ENCODE measurements at places on chromosomes 5 and 9. TPM values are rescaled to one million over a fixed set of nuclear protein-coding genes. Genes with fewer than 3 reads are reported as not detected.

GRCh38 chr5:14708551-14708950, 44.0 kb downstream of the OTULIN start:
- no peak for DNase-seq

The OBP2A gene
- not detected for polyA plus RNA-seq

- DNase-seq = no peak
These were observed 94.9 kb upstream of the RANBP3L start for GRCh38 chr5:36396640-36397039.

- DNase-seq = no peak
These were observed 1.7 kb downstream of the SLC1A3 start for GRCh38 chr5:36607838-36608783.

The PLAA gene
- polyA plus RNA-seq = 30.9 TPM

DNA sequence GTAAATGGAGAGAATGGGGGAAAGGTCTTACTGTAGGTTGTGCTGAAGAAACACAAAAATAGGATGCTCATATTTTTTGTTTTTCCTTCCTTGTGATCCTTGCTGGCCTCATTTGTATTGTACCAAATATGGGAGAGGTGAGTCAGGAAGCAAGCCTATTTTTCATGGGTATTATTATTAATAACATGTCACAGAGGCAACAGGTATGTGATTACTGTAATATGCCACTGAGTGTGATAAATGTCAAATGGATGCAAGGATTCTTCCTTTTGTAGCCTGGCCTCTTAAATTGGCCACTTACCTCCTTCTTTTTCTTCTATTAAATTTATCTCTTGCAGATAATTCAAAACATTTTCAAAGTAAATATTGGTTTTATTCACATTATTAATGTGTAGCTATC, 10.2 kb downstream of the LECT2 start:
- no peak for DNase-seq

DNA sequence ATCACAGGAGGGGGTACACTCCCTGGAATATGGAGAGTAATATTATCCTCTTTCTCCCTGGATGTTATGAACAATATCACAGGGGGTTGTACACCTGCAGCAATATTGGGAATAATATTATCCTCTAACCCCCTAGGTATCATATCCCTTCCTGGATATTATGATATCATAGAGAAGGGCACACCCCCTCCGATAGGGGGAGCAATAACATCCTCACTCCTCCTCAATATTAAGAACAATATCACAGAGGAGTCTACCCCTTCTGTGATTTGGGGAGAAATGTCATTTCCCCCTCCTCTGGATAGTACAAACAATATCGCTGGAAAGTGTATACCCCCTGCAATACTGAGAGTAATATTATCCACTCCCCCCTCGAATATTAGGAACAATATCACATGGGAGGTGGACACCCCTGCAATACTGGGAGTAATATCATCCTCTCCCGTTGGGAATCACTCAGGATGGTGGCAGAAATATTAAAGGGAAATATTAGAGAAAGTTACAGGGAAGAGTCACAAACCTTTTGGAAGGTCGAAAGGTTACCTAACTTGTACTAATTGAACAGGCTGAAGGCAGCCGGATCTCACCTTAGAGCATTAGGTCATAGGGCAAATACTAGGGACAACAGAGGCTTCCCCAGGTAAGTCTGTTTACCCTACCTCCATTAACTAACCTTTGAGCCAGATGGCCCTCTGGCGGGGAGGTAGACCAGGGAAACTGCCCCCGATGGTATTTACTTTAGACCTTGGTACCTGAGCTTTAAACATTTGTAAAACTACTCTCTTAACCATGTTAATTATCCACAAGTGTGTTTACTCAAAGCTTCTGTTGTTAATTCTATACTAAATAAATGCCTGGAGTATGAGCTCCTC, 57.5 kb upstream of the FREM1 start:
- DNase-seq = no peak

GRCh38 chr5:68178579-68178978, 37.0 kb upstream of the PIK3R1 start:
- DNase-seq = no peak

- DNase-seq = no peak
These were observed at the start of gene LVRN for GRCh38 chr5:115962239-115962564. Gene LVRN (plus strand): TSS chr5:115962475. CDS start chr5:115962618, 143 bp downstream.

GRCh38 chr9:6272229-6272598, 56.0 kb upstream of the TPD52L3 start:
- DNase-seq = peak; percentile 6

- no peak for DNase-seq
These were observed 76.1 kb downstream of the SHB start for GRCh38 chr9:37992924-37993349.

The CHSY3 gene
- 4.0 TPM for polyA plus RNA-seq

DNA sequence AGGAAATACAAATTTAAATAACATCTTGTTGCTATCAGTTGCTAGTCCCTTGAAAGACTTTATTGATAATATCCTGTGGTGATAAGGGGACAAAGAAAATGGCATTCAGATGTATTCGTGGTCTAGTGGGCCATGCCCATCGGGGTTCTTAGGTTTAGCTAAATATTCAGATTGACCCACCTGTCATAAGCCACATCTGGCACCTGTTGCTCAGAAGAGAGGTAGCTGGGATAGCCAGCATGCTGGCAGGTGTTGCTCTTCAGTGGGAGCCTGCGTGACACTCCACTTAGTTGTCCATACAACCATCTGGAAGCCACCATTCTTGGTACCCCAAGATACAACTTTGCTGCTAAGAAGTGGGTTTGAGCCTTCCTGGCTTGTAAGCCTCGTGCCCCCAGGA, 36.7 kb downstream of the F2RL2 start:
- no peak for DNase-seq

GRCh38 chr9:626596-626995, 214.9 kb upstream of the DMRT1 start:
- no peak for DNase-seq

The SHOC1 gene
- 0.11 TPM for polyA plus RNA-seq
